Cortex of kidney (tissue), 1 donor: ENCODE measurements at places on chromosomes 5 and 9.

DNA sequence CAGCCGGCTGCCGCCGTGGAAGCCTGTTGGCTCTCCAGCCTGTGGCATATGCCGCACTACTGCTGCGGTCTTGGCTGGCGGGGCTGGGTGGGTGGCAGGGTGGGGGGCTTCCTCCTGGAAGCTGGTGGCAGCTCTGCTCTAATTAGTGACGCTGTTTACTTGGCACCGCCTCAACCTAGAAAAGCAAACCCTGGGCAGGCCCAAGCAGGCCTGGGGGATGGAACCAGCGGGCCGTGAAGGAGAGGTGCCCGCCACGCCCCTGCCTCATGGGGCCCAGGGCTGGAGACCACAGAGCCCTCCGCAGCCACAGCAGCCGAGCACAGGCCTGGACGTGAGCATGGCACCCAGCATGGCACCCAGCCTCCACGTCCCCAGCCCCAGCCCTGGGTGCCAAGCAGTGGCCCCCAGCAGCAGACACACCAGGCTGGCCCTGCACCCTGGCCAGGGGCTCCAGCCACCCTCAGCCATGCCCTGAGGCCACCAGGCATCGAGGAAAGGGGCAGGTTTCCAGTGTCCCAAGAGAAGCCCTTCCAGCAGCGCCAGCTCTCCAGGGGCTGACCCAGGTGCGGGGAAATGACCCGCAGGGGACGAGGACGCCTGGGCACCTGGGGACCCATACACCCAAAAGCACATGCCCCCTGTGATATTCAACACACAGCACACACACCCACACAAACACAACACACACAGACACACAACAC is 5.4 kb upstream of the CCDC187 start:
- DNase-seq: no peak

DNA sequence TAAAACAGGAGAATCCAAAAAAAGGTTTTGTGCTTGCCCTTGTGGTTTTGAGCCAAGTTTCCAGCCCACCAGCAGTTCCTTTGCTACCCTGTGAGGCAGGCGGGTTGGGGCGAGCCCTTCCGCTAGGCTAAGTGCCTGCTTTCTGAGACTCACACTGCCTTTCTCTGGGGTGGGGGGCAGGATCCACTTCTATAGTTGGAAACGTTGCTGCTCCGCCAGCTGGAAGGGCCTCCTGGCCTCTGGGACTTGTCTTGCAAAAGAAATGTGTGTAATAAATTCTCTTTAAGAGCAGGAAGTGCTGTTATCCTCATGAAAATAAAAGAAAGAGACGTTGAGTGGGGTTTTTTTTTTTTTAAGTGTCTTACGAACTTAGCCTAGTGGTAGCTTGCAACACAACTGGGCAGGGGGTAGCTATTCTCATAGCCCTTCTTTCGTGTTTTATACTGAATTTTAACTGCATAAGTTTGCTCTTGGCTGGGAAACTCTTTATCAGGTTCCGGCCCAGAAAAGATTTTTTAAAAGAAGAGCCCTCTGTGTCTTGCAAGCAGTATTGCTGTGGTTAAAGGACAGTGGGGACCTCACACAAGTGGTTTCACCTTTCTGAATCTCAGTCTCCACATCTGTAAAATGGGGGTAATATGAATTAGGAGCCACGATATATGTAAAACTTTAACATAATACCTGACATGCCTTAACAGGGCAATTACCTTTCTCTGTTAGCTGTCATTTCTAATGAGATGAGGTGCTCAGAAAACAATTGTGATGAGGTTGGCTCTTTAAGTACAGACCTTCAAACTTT is 19.8 kb downstream of the JADE2 start:
- DNase-seq: no peak

DNA sequence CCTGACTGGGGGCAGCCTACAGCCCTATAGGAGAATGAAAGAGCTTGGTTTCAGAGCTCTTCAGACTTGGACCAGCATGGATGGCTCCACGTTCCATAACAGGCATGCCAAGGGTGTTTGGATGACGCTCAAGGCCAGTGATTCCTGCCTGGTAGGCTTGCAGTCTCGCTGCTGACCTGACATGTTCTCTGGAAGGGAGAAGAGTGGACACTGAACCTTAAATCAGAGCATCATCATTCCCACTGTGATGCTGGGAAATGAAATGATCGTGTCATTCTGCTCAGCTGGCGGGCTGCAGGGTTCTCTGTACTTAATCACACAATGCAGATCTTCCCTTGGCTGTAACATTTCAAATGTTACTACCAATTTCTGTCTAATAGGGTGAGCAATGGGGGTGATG is 57.0 kb downstream of the CFAP90 start:
- DNase-seq: no peak

- DNase-seq: no peak
Measured at GRCh38 chr5:67998709-67999261, 216.8 kb upstream of the PIK3R1 start.

DNA sequence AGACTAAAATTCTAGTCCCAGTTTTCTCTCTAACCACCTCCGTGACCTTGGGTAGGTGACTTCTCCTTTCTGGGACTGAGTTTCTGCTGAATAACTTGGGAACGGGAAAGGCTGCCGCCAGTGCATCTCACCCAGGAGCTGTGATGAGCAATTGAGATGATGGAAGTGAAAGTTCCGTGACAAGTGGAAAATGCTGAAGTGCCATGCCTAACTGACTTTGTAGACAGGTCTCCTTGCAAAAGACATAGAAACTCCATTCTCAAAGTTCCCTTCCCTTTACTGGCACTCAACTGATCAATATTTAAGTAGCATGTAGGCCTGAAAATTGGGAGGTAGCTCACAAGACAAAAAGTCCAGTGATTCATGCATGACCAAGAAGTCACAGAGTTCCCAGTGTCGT is 6.3 kb upstream of the ADAM19 start:
- no peak for DNase-seq

GRCh38 chr5:56876327-56876726 is 33.1 kb upstream of the SETD9 start:
- DNase-seq: no peak

DNA sequence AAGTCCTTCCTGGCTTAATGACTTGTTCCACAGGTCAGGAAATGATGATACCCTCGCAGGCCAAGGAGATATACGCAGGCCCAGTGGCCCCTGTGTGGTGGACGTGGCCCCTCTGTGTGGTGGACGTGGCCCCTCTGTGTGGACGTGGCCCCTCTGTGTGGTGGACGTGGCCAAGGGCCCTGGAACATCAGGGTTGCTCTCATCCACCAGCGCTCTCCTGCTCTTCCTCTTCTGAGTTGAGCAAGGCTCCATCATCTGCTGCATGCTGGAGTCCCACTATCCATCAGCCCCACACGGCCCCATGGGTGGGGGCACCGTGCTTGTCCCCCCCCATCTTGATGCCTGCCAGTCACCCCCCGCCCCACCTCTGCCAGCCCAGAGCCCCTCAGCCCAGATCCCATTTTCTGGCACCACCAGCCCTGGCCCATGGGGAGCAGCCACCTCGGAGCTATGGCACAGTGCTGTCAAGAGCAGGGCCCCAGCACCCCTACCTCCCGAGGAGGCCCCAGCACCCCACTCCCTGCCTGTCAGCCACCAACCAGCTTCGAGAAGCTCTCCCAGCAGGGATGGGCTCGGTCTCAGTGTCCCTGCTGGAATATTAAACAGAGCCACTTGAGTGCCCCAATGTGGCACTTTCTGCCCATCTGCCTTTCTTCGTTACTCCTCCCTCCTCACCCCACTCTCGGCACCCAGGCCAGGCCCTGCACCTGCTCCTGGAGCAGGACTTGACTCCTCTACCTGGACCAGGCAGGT is 8.1 kb downstream of the LRRC14B start:
- DNase-seq: no peak

GRCh38 chr5:170164921-170165320 is 59.2 kb downstream of the FOXI1 start:
- DNase-seq: no peak

DNA sequence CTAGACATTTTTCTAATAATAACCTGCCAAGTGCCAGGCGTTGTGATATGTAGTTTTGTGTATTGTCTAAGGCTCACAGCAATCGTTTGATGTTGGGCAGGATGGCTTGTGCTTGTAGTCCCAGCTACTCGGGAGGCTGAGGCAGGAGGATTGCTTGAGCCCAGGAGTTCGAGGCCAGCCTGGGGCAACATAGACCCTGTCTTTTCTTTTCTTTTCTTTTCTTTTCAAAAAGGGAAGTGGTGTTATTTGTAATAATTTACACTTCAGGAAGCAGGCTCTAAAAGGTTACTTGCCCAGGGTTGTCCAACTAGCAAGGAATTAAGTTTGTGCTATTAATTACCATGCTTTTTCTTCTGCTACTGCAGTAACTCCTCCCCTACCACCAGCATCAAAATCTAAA is 3.2 kb downstream of the ZNF131 start:
- DNase-seq: no peak

- no peak for DNase-seq
Measured at GRCh38 chr5:153404747-153405146, 85.7 kb upstream of the GRIA1 start.

DNA sequence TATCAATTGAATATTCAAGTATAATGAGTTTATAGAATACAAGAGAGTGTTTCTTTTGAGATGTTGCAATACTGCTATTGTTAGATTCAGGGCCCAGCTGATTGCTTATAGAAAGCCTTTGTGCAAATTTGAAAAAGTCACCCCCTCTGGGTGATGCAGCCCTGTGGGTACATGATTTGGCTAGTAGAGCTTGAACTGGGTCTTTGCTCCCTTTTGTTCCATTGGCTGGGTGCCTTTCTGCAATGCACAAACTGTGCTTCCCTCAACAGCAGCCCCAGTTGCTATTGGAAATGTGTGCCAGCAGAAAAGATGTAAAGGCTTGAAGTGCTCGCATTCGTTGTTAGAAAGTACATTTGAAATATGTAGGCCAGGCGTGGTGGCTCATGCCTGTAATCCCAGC is 61.8 kb upstream of the CEMIP2 start:
- DNase-seq: no peak

DNA sequence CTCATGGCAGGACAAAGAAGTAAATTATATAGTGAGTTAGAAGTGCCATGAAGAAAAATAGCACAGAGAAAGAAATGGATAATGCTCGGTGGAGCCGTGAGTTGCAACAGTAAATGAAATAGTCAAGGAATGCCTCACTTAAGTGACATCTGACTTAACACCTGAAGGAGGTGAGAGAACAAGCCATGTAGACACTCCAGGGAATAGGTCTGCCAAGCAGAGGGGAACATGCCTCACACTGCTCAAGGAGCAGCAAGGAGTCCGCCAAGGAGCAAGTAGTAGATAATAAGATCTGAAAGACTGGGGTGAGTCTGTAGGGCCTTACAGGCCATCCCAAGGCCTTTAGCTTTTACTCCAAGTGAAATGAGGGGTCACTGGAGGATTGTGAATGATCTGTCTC is 21.8 kb downstream of the MAPKAP1 start:
- DNase-seq: no peak

DNA sequence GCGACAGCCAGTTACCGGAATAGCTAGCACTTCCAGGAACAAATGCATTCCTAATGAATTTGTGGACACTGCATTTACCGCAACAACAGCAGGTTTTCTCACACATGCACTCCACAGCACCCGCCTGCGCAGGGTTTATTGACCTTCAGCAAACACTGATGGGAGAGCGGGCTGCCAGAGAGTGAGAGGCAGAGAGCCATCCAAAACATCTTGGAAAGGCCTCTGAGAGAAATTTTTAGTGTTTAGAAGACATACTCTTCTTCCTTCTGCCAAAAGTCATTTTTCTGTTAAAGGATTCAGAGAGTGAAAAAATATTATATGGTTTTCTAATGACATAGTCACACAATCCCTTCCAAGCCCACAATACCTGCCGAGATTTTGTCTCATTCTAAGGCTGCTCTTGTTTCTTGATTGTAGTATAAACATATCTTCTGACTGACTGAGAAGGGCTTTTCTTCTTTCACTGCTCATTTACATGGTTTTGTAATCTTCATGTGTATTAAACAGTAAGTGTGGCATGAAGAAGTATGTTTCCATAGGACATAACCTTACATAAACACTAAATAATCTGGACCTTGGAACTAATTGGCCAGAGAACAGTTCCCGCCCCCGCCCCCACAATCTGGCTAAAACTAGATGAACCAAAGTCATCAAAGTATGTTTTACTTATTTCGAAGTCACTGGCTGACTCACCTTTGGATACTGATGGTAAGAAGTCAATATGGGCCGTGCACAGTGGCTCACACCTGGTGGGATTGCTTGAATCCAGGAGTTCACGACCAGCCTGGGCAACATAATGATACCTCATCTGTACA is 432.5 kb upstream of the MEF2C start:
- no peak for DNase-seq

GRCh38 chr5:16726538-16726946 is 109.7 kb upstream of the RETREG1 start:
- no peak for DNase-seq

DNA sequence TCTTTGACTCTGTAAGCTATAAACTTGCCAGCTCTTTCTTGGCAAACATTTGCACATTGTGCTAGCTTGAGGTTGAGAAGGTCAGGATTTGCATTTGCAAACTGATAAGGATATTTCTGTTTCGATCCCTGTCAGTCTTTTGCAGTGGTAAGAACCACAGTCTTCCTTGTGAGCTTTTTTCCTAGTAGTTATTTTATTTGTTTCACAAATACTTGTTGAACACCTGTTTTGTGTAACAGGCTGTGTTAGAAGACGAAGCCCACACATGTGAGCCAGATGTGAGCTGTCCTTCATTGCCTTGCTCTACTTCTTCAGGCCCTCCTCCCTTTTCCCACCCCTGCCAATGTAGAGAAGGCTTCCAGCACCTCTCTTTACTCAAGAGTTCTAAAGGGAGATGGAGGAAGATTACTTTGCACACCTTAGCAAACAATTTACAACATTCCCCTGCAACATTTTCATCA is 327.0 kb upstream of the KLF4 start:
- no peak for DNase-seq

DNA sequence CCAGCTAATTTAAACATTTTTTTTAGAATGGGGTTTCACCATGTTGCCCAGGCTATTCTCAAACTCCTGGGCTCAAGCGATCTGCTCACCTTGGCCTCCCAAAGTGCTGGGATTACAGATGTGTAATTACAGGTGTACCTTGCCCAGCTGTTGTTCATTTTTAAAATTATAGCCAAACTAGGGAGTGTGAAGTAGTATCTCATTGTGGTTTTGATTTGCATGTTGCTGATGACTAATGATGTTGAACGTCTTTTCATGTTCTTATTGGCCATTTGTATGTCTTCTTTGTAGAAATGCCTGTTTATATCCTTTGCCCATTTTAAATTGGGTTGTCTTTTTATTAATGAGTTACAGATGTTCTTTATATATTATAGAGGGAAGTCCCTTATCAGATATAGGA is 31.5 kb downstream of the EHMT1 start:
- DNase-seq: no peak

DNA sequence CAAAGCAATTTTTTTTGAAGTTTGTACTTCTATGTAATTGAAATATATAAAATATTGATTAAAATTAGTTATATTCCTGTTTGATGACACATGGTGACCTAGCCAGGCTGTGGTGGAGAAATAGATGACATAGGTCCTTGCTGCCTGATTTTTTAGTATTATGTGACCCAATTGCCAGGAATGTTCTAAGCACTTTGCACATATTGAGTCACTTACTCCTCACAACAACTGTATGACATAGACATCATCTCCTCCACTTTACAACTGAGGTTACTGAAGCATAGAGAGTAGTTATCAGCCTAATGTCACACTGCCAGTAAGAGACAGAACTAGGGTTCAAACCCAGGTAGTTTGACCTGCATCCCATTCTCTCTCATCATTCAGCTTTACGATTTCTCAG is 26.2 kb upstream of the SNX18 start:
- no peak for DNase-seq

- DNase-seq: no peak
Measured at GRCh38 chr5:166363087-166363760, 1928.2 kb upstream of the WWC1 start.

- DNase-seq: no peak
Measured at GRCh38 chr5:148976569-148977381, 86.1 kb downstream of the SH3TC2 start.
